A549 treated with GW870086 at 1 μM for 4 hours (cell line): ENCODE measurements at places on chromosomes 13 and 19. TPM values are rescaled to one million over a fixed set of nuclear protein-coding genes. Genes with fewer than 3 reads are reported as not detected.

Gene ZNF28
- total RNA-seq = 0.47 to 1.6 TPM (median 1.2 TPM) in 5 replicates

Gene UPF3A
- total RNA-seq = 28.9 to 34.4 TPM (median 32.5 TPM) in 5 replicates

Gene PRR20C
- not detected in 5 replicates for total RNA-seq

Gene EFNA2
- 1.0 to 2.1 TPM (median 1.8 TPM) in 5 replicates for total RNA-seq

Gene MCF2L
- 0.09 to 0.72 TPM (median 0.47 TPM) in 5 replicates for total RNA-seq

Gene POU2F2
- 0.15 to 0.80 TPM (median 0.41 TPM) in 5 replicates for total RNA-seq

Gene ZNF415
- not detected in 5 replicates for total RNA-seq
